ENCODE measurements at places on chromosomes 6 and 20.

DNA sequence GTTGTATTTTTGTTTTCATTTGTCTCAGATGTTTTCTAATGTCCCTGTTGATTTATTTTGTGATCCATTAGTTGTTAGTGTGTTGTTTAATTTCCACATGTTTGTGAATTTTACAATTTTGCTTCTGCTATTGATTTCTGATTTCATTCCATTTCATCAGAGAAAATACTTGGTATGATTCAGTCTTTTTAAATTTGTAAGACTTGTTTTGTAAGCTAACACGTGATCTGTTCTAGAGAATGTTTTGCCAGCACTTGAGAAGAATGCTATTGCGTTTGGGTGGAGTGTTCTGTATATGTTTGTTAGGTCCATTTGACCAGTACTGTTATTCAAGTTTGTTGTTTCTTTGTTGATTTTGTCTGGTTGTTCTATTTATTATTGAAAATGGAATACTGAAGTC, 53.9 kb downstream of the KIZ start:
- peak; percentile 32 for DNase-seq

GRCh38 chr6:47932575-47932974, 150.7 kb downstream of the OPN5 start:
- DNase-seq: no peak

- no peak for DNase-seq
These were observed 46.5 kb upstream of the KLHL31 start for GRCh38 chr6:53712078-53712477.

DNA sequence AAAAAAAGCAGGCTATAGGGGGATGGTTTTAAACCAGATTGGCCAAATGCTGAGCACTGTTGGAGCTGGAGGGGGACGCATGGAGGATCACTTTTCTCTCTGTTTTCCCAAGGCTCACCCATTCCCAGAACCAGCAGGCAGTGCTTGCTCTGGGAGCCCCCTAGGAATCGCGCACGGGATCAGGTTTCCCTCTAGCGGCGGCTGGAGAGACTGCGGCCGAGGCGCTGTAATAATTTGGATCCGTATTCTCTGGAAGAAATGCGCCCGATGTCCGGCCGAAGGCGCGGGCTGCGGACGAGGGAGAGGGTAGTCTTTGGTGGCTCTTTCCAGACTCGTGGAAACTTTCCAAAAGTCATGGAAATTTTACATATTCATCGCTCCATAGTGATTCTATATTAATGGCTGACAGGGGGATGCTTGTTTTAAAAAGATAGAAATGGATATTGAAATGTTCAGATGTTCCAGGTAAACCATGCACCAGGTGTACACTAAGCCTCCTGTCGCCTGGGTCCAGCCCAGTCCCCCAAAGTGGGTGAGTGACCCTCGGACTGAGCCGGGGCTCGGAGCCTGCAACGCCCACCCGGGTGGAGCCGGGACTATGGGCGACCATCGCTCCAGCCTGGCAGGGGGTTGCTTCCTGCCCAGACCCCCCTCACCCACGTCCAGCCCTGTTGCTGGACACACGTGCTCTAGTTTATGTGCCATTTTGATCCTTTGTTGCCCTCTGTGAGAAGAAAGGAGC, 78.7 kb upstream of the PHACTR3 start:
- no peak for DNase-seq

DNA sequence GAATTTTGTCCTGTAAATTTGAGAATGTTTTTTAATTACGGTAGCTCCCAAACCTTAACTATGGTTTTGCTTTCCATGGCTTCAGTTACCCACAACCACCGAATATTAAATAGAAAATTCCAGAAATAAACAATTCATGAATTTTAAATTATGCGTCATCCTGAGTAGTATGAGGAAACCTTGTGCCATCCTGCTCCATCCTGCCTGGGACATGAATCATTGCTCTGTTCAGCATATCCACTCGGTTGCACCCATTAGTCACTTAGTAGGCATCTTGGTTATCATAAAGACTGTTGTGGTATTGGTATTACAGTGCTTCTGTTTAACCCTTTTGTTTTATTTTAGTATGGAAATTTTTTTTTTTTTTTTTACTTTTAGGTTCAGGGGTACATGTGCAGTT, 39.7 kb downstream of the KCNS1 start:
- peak; percentile 56 for DNase-seq

DNA sequence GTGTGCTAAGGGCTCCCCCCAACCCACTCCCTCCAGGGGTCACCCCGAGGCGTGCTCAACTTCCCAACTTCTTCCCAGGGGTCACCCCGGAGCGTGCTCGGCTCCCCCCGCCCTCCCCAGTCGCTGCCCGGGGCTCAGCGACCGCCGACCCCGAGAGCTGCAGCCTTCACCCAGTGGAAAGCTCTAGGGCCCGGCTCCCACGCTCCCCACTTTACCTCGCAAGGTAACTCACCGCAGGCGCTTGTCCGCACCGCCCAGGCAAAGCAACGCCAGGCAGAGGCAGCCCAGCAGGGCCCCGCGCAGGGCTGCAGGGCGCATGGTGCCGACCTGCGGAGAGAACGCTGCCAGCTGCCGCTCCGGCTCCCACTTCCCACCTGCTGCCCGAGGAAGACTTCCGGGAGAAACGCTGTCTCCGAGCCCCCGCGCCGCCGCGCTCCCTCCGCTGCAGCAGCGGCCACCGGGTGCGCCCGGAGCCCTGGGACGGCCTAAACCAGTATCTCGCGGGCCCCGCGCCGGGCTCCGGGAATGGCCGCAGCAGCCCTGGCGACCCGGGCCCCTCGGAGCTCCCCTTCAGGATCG, 396 bp downstream of the RNASET2 start:
- no peak for DNase-seq

GRCh38 chr6:37321516-37322415, 32.0 kb upstream of the RNF8 start:
- DNase-seq: no peak

- no peak for DNase-seq
These were observed 15.7 kb downstream of the ADISSP start for GRCh38 chr20:3751675-3752385.

DNA sequence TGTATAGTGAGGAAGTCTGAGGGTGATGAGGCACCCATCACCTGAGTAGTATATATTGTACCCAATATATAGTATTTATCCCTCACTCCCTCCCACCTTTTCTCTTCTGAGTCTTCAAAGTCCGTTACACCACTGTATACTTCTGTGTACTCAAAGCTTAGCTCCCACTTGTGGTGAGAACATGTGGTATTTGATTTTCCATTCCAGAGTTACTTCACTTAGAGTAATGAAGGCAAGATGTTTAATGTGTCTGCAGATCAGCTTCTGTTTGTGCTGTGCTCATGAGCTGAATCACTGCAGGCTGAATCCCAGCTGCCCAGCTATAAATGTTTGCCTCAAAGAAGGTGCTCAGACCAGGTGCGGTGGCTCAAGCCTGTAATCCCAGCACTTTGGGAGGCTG, 139.3 kb upstream of the FOXA2 start:
- DNase-seq: no peak

Data from AG09319 (cell line).